ENCODE measurements at places on chromosomes 5 and 9.

GRCh38 chr5:59020611-59021285 is 437.9 kb downstream of the RAB3C start:
- DNase-seq, result no peak

DNA sequence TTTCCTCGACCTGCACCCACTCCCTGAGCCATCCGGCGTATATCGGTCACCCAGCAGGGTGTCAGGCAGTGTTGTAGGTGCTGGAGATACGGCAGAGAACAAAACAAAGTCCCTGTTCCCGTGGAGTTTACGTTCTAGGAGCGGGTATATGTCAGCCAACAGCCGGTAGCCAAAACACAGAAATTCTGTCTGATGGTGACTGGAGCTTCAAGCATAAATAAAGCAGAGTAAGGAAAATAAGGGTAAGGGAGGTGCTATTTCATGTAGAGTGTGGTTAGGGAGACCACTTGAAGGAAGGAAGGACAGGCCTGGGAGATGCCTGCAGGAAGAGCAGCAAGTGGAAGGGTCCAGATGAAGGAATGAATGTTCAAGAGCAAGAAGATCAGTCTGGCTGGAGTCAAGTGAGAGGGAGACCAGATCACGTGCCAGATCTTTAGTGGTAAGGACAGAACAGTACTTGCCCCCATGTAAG is 783 bp upstream of the ZFR start:
- DNase-seq, result no peak

DNA sequence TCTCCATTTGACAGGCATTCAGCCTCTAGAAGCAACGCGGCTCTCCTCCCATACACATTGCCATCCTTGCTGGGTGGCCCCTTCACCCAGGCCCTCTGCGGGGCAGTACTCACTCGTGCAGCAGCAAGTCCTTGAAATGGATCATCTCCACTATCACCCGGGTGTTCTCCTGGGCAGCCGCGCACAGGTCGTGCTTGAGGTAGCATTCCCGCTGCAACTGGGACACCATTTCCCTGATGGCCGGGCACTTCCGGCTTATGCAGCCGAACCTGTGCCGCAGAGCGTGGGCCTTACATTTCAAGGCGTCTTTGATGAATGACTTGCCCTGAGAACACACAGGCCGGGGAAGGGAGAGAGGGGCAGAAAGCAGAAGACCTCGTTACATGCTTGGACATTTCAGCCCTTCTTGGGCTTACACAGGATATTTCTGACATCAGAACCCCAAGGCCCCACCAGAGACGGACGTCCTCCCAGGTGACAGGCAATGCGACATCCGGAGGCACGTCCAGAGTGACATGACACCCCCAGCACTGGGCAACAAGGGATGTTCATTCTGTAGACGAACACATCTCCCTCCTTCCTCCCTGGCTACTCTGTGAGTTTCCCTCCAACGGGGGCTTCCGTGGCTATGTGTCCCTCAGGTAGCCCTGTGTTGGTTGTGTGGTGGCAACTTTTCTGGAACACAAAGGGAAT is 5.0 kb downstream of the STC2 start:
- DNase-seq, result no peak

- DNase-seq, result no peak
These were observed 5.1 kb downstream of the PCDHB3 start for GRCh38 chr5:141105350-141105749.

DNA sequence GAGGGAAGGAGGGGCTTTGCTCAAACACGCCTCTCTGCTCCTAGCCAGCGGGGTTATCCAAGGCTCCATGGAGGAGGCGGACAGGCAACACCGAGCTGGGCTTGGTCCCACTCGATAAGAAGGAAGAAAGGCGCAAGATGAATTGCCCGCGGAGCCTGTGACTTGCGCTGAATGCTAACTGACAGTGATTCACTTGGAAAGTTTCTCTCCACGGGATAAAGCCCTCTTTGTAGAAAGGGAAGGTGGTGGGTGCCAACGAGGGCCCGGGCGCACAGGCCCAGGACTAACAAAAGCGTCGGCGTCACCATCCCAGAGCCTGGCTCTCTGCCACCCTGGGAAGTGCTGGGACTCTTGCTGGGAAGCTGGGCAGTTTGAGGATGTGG is 76.0 kb downstream of the VAV2 start:
- no peak for DNase-seq

All from fibroblast of skin of right quadriceps (primary cell).